CD4-positive, CD25-positive, alpha-beta regulatory T cell (primary cell): ENCODE measurements at places on chromosomes 12 and 14. TPM values are rescaled to one million over a fixed set of nuclear protein-coding genes. Genes with fewer than 3 reads are reported as not detected.

DNA sequence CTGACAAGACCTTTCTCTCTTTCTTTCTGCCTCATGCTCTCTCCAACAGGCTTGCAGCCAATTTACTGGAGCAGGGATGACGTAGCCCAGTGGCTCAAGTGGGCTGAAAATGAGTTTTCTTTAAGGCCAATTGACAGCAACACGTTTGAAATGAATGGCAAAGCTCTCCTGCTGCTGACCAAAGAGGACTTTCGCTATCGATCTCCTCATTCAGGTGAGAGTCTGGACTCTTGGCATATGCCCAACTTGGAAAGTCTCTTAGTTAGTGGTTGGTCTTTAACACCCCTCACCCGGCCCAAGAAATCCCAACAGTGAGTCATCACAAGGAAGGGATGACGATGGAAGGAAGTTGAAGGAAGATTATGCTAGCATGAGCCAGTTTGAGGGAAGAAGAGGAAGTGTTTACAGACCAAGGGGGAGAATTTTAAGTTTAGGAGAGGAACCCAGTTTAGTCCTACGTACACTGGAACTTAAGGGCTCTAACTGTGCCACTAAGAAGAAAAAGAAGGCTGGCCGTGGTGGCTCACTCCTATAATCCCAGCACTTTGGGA is 189.7 kb downstream of the ETV6 start:
- H3K4me1 ChIP-seq, result no peaks in the 10 kb centered on the region
- no peak overlapping the region for H3K4me3 ChIP-seq
- no peak overlapping the region for H3K27ac ChIP-seq
- H3K36me3 ChIP-seq, result peaks cover 28% of the 10 kb centered on the region

GRCh38 chr12:1927751-1928351 is 9.4 kb upstream of the CACNA2D4 start:
- no peaks in the 10 kb centered on the region for H3K27me3 ChIP-seq
- no peaks in the 10 kb centered on the region for H3K4me1 ChIP-seq
- no peak for DNase-seq
- no peak overlapping the region for H3K4me3 ChIP-seq

DNA sequence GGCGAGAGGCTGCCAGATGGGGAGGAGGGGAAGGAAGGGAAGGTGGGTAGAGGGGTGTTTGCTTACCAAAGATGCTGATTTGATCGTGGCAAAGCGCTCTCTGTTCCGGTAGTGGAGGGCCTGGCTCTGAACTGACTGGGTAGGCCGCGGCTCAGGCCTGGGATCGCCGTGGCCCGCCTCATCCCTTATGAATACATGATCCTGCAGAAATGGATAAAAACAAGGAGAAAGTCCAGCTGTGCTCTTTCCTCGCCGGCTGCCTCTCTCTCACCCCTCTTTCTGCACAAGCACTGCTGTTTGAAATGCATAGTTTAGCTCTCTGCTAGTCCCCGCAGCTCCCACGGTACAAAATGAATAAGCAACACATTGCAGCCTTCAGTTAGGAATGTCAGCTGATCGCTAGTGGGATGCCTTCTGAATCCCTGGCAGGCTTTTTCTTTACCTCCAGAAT is 53.8 kb downstream of the PEBP1 start:
- DNase-seq, result no peak
- H3K27me3 ChIP-seq, result no peaks in the 10 kb centered on the region
- no peak overlapping the region for H3K27ac ChIP-seq
- no peaks in the 10 kb centered on the region for H3K4me1 ChIP-seq
- H3K4me3 ChIP-seq, result no peak overlapping the region

- no peaks in the 10 kb centered on the region for H3K4me1 ChIP-seq
- no peaks in the 10 kb centered on the region for H3K27me3 ChIP-seq
- no peak overlapping the region for H3K27ac ChIP-seq
Measured at GRCh38 chr14:67265131-67265530, 23.9 kb downstream of the PALS1 start.

GRCh38 chr12:104493496-104493895 is 36.7 kb downstream of the CHST11 start:
- peaks cover 96% of the 10 kb centered on the region for H3K4me1 ChIP-seq
- no peak for DNase-seq
- no peaks in the 10 kb centered on the region for H3K36me3 ChIP-seq
- peak overlapping the region; percentile 79 for H3K4me3 ChIP-seq
- no peaks in the 10 kb centered on the region for H3K27me3 ChIP-seq

GRCh38 chr12:10497602-10498001 is 8.1 kb upstream of the EIF2S3B start:
- no peak overlapping the region for H3K4me3 ChIP-seq
- no peak for DNase-seq
- peaks cover 2% of the 10 kb centered on the region for H3K27me3 ChIP-seq
- no peaks in the 10 kb centered on the region for H3K36me3 ChIP-seq
- H3K27ac ChIP-seq, result no peak overlapping the region

GRCh38 chr14:70995671-70996070 is 88.4 kb downstream of the PCNX1 start:
- peaks cover 75% of the 10 kb centered on the region for H3K4me1 ChIP-seq
- no peak overlapping the region for H3K27ac ChIP-seq
- H3K36me3 ChIP-seq, result peaks cover 25% of the 10 kb centered on the region
- DNase-seq, result no peak

DNA sequence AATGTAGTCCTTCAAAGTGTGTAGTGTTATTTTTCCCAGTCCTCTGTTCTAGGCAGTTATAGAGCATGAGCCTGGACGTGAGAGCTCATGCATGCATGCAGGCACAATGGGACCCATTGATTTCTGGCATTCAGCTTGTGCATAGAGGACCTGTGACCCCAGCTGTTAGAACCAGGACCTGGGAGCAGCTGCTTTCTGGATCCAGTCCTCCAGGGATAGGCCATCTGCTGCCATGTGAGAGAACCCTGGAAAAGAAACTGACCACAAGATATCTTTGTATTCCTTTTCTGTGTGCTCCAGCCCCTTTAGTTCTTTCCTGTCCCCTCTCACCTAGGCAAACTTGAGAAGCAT is 76.9 kb downstream of the SUSD6 start:
- DNase-seq, result no peak
- peaks cover 23% of the 10 kb centered on the region for H3K36me3 ChIP-seq
- H3K4me3 ChIP-seq, result no peak overlapping the region
- H3K4me1 ChIP-seq, result peaks cover 36% of the 10 kb centered on the region

DNA sequence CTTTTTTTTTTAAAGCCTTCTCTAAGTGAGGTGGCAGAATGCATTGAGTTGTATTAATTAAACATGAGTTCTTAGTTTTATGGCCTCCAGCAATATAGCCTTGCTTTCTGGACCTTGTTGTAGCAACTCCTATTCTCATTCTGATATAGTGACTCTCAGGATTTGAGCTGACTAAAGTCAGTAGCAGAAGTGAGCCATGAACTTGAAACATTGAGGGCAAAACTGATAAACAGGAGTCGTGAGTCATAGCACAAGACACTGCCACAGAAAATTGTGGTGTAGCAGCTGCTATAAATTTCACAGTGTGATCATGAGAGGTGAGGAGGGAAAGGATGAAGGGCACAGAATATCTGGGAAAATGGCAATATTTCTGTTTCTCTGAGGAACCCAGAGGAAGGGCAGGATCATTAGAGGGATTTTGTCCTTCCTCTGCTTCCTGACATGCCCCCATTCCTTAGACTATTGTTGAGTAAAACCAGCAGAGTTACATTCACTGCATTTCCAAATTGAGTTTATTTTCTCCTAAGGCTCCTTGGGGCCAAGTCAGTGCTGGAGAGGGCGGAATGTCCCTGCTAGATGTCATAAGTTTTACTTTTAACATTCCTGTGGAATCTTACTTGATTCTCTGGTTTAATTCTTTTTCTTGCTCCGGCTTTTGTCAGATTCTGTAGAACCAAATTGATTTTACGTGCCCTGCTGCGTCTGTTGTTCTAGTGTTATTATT is 7.5 kb downstream of the KLRG1 start:
- H3K27ac ChIP-seq, result no peak overlapping the region
- H3K36me3 ChIP-seq, result no peaks in the 10 kb centered on the region
- peak overlapping the region; percentile 14 for H3K4me3 ChIP-seq
- peaks cover 9% of the 10 kb centered on the region for H3K4me1 ChIP-seq
- peak; percentile 58 for DNase-seq
- no peaks in the 10 kb centered on the region for H3K27me3 ChIP-seq

- peaks cover 29% of the 10 kb centered on the region for H3K4me1 ChIP-seq
- peaks cover 18% of the 10 kb centered on the region for H3K36me3 ChIP-seq
- H3K27me3 ChIP-seq, result no peaks in the 10 kb centered on the region
- DNase-seq, result no peak
- H3K4me3 ChIP-seq, result no peak overlapping the region
Measured at GRCh38 chr12:57066245-57066644, 12.3 kb downstream of the NEMP1 start.

- H3K4me1 ChIP-seq, result peaks cover 6% of the 10 kb centered on the region
- no peak for DNase-seq
- H3K4me3 ChIP-seq, result no peak overlapping the region
- no peaks in the 10 kb centered on the region for H3K36me3 ChIP-seq
- H3K27ac ChIP-seq, result no peak overlapping the region
- H3K27me3 ChIP-seq, result peaks cover 37% of the 10 kb centered on the region
Measured at GRCh38 chr12:48991247-48992050, 7.7 kb downstream of the DDN start.

- no peak overlapping the region for H3K4me3 ChIP-seq
- H3K27me3 ChIP-seq, result no peaks in the 10 kb centered on the region
- H3K4me1 ChIP-seq, result no peaks in the 10 kb centered on the region
Measured at GRCh38 chr12:108181095-108181454, 52.0 kb downstream of the WSCD2 start.

DNA sequence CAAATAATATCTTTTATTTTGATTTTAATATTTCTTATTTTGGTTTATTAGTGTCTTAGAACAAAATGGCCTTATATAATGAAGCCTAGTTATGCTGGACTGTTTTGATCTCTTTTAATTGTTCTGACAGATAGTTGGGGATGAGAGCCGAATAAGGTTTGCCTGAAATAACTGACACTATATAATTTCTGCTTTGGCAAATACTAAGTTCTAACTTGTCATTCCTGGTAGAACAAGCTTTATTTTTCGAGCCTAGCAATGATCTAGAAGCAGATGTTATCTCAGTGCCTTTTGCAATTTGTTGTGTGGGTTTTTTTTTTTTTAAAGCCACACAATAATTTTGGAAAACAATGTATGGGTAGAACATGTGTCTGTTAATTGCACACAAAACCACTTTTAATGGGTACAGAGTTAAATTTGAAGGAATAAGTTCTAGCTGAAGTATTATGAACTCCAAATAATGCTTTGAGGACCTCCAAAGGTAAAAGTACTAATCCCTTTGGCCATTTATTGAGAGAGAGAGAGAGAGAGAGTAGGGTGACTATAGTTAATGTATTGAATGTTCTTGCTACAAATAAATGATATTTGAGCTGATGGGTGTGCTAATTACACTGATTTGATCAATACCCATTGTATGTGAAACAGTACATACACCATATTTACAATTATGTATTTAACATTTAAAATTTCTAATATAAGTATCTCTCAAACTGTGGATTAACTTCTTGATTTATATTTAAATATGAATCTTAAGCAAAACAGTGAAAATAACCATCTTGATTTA is 35.0 kb downstream of the MDM2 start:
- no peak overlapping the region for H3K4me3 ChIP-seq
- no peak overlapping the region for H3K27ac ChIP-seq
- peaks cover 52% of the 10 kb centered on the region for H3K36me3 ChIP-seq
- no peaks in the 10 kb centered on the region for H3K4me1 ChIP-seq

- no peaks in the 10 kb centered on the region for H3K4me1 ChIP-seq
- no peak for DNase-seq
- H3K27ac ChIP-seq, result no peak overlapping the region
Measured at GRCh38 chr14:50615552-50615951, 52.6 kb downstream of the SAV1 start.

DNA sequence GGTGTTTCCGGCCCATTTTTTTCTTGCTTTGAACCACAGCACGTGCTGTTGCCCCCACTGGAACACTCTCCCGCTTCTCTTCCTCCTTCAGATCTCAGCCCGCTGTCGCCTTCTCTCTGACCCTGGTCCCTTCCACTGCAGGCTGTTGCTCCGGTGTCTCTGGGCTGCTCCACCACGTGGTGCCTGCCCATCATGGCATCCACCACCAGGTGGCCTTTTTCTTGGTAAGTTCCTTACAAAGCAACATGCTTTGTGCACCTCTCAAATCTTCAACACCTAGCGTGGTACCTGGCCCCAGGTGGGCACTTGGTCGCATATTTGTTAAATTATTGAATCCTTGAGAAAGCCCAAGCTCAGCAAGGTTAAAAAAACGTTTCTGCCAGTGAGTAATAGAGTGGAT is 19.1 kb downstream of the TUNAR start:
- H3K36me3 ChIP-seq, result no peaks in the 10 kb centered on the region
- H3K4me1 ChIP-seq, result no peaks in the 10 kb centered on the region
- peak; percentile 26 for DNase-seq

GRCh38 chr12:23133471-23133870 is 508.5 kb downstream of the ETNK1 start:
- H3K27me3 ChIP-seq, result no peaks in the 10 kb centered on the region
- H3K4me3 ChIP-seq, result no peak overlapping the region
- no peaks in the 10 kb centered on the region for H3K36me3 ChIP-seq
- no peak overlapping the region for H3K27ac ChIP-seq

GRCh38 chr14:74571901-74572725 is 39.9 kb downstream of the LTBP2 start:
- DNase-seq, result no peak
- H3K36me3 ChIP-seq, result no peaks in the 10 kb centered on the region
- no peak overlapping the region for H3K27ac ChIP-seq
- no peak overlapping the region for H3K4me3 ChIP-seq

- no peaks in the 10 kb centered on the region for H3K27me3 ChIP-seq
- H3K36me3 ChIP-seq, result peaks cover 18% of the 10 kb centered on the region
- H3K27ac ChIP-seq, result peak overlapping the region; percentile 83
Measured at GRCh38 chr12:98645572-98646067, 530 bp downstream of the APAF1 start.

GRCh38 chr12:109863847-109864712 is 16.3 kb downstream of the GLTP start:
- no peaks in the 10 kb centered on the region for H3K27me3 ChIP-seq
- DNase-seq, result no peak
- peaks cover 2% of the 10 kb centered on the region for H3K36me3 ChIP-seq
- H3K4me1 ChIP-seq, result peaks cover 6% of the 10 kb centered on the region
- H3K4me3 ChIP-seq, result peak overlapping the region; percentile 35
- H3K27ac ChIP-seq, result no peak overlapping the region

DNA sequence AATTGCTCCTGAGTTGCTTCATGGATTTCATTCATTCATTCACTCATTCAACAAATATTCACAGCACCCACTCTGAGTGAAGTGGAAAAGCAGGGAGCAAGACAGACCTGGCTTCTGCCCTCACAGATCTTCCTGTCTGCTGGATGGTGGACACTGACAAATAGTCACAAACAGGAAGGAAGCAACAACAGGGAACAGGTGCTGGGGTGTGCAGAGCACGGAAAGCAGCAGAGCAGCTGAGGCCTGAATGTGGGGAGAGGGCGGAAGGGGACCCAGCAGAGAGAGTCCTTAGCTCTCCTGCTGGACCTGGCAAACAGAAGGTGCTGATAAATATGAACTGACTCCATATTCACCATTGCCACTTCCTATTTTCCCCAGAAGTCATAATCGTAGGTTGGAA is 54.4 kb downstream of the SETD3 start:
- H3K36me3 ChIP-seq, result peaks cover 40% of the 10 kb centered on the region
- H3K27ac ChIP-seq, result no peak overlapping the region
- H3K4me3 ChIP-seq, result no peak overlapping the region
- H3K27me3 ChIP-seq, result no peaks in the 10 kb centered on the region
- H3K4me1 ChIP-seq, result no peaks in the 10 kb centered on the region

Gene TMEM63C
- not detected for polyA plus RNA-seq

Gene NOVA1
- polyA plus RNA-seq, result not detected

Gene B4GALNT3
- 1.7 TPM for polyA plus RNA-seq

Gene PDE3A
- not detected for polyA plus RNA-seq

Gene KLRC2
- not detected for polyA plus RNA-seq
